ENCODE measurements at places on chromosomes 11 and 22.
A peak's percentile ranks its signal among the peaks of the same experiment; 100 is the strongest.

- no peak for DNase-seq
These were observed 12.8 kb upstream of the FBXO3 start for GRCh38 chr11:33787076-33787475.

DNA sequence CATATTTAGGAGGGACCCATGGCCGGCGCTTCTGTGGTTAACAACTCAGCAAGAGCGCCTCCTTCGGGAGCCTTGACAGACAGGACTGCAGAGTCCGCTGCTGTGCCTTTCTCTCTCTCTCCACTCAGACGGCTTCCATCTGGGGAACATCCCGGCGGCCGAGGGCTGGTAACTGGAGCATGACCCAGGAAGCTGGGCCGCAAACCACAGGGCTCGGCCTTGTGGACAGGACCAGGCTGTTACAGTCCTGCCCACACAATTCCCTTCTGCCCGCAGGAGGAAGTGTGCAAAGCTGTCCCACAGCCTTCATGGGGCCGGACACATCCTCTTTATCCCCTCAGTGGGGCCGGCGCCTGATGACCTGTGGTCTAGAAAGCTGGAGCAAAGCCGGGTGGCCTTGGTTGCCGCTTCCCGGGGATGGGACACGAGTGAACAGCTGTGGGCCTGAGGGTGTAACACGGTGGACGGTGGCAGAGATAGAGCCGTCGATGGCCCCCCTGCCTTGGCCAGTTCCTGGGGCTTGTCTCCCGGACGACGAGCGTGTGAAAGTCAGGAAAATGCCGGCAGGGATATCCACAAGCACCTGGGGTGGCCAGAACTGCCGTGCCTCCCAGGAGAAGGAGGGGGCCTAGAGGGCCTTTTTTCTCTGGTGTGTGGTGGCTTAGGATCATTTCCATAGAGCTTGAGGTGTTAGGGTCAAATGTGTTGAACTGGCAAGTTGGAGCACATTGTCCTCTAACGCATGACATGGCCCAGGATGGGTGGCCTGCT, 50.1 kb downstream of the FBLN1 start:
- DNase-seq, result no peak

DNA sequence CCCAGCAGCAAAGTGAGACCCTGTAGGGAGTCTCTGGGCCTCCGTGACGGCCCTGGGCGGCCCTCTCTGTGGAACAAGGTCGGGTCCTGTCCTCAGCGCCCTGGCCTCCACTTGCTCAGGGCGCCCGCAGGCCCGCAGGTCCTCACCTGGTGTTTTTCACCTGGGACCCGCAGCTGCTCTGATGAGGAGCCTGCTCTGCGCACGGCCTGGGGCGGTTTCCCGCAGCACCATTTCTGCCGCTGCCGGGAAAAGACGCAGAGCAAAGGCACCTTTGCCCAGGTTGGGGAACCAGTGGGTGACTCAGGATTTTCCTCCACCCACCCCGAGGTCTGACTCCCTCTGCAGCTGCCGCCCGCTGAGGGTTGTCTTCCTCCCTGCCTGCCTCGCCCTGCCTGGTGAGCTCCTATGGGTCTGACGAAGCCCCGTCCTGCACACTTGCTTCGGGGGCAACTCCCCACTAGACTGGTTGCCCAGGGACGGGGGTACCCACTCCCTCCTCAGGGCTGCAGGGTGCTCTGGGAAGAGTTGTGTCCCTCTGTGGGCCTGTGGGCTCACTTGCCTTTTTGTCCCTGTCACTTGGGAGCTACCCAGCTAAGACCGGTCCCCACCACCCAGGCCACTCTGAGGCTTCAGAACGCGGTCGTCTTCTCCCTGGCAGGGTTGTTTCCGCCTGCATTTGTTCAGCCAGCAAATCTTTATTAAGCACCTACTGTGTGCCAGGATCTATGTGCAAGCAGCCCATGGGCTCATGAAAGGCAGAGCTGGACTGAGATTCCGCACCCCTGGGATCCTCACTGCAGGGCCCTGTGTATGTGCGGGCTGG, 89.5 kb downstream of the KCNQ1 start:
- no peak for DNase-seq

DNA sequence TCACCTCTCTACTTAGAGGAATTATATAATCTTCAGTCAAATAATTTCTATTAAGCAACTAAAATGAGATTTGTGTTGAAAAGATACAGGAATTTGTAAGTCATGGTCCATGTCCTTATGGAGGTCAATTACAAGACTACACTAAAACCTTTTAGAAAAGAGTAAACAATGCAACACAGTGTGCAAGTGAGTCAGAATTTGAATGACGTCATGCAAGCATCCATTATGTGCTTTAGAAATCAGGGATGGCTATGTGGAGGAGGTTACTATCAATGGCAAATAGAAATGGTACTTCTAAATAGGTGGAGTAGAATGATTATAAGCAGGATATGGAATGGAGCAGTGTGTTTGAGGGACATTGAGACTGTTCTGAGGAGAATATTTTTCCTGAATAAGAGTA, 16.6 kb downstream of the OR10D3 start:
- DNase-seq, result no peak

DNA sequence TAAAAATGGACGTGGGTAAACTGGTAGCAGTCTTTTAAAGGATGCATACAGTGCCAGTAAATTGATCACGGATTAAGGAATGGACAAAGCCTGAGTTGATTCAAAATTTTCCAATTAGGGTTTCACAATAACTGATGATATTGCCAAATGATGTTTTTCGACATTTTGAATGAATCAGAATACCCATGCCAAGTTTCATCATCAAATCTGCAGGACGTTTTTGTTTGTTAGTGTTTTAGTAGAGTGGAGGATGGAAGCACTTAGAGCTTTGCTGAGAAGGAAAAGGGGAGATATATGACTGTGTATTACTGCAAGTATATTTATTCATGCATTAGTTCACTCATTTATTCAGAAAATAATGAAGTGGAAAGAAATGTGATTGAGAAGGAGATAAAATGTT, 78.3 kb downstream of the SLC17A6 start:
- no peak for DNase-seq

DNA sequence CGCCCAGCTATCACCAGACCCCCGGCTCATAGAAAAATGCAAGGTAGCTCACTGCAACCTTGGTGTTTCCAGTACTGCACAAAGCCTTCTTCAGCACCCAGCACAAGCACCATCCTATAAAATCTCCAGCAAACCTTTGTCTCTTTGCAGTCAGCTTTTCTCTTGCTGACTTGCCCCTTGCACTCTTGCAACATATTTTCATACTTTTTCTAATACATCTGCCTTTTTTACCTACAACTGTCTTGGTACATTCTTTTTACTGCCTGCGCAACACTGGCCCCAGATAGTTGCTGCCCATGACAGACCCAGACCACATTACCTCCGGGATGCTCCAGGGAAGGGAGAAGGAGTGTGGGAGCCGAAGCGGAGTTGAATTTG, 142.4 kb downstream of the MPPED1 start:
- DNase-seq, result no peak

DNA sequence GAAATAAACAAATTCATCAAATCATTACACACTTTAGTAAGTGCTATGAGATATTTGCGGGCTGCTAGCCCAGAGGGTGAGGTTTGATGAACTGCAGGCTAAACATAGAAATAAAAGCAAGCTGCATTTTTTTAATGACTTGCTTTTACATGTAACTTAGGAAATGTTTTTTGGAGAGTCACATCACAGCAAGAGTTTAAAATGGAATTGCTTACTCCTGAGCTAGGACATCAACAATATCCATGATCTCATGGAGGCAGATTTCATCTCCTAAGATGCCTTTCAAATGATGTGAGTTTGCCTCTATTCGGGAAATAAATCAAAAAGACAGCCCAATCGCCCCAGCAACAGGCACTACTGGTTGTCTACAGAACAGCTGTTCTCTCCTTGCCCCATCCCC, 73.4 kb upstream of the CD44 start:
- DNase-seq, result no peak

DNA sequence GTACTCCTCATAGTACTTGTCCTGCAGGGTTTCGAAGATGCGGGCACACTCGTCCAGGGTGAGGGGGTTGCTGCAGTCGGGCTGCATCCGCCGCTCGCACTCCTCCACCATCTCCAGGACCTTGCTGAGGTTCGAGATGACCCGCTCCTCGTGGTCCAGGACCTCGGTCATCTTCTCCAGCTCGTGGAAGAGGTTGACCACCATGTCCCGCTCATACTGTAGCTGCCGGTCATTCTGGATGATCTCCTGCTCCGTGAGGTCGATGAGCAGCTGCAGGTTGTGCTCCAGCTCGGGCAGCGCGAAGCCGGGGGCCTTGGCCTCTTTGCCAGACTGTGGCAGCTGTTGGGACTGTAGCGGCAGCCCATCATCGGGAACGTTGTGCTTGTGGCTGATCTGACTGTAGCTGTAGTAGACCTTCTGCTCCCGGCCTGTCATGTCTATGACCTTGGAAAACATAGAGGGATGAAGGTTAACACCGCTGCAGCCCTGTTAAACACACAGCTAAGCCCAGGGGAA, 13.0 kb downstream of the TFIP11 start:
- no peak for DNase-seq

DNA sequence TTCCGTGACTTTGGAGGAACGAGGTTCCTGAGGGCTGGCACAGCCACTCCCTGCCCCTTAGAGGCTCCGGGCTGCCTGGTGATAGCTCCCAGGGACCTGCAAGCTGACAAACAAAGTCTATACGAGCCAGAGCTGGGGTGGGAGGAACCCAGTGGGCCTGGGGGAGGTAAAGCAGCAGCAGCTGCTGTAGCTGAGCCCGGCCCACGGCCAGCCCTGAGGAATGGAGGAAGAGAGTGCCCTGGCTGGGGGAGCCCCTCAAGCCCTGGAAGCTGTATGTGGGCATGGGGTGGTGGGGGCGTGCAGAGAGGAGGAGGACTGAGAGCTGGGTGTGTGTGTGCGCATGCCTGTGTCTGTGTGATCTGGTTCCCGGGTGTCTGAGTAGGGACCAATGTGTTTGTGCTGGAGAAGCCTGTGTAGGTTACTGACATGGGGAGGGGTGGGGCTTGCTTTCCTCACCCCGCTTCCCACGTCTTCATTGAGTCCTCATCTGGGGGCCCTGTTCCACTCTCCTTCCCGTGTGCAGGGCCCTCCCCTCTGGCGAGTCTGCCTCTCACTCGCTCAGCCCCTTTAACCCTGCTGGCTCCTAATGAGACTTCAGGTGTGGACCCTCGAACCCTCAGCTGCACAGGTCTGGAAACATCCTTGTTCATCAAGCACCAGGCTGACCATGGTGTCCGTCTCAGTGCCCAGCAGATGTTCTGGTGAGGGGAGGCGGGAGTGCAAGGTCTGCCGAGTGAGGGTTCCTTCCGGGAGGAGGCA, 10.8 kb downstream of the ST3GAL4 start:
- DNase-seq, result peak; percentile 20

GRCh38 chr11:130551388-130551787, 102.9 kb downstream of the ADAMTS15 start:
- DNase-seq, result no peak

DNA sequence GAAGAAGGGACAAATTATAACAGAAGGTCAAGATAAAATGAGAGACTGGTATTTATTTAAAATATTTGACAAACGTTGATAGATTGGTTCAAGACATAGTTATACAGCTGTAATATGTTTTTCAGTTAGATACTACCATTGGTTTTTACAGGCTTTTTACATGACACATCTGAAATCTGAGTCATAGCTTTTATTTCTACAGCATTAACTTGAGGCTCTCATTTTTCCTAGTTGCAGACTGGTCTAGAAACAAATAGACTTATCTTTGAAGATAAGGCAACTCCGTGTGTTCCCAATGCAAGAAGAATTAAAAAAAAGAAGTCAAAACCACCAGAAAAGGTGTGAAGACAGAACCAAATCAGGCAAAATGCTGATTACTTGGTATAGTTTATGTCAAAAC, 31.3 kb downstream of the CEP57 start:
- no peak for DNase-seq

- DNase-seq, result no peak
These were observed 33.0 kb upstream of the TH start for GRCh38 chr11:2204361-2205213.

DNA sequence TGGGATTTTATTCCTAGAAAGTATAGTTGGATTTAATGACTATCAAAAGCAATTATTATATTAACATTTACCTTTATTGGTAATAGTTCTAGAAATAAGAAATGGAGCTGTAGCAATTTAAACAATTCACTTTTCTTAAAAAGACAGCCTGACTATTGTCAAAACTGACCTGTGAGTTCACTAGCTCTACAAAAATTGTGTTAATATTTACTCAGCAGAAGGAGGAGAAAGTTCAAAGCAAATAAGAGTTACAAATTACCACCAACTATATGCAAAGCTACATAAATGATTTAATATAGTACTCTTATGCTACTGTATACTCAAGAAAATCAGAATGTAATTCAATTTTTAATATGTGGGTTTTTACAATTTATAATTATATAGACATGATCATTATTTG, 310.0 kb downstream of the DCDC1 start:
- DNase-seq, result no peak

- DNase-seq, result no peak
These were observed 23.7 kb upstream of the OR5B12 start for GRCh38 chr11:58465690-58466089.

GRCh38 chr22:29205594-29206371, at the start of gene EMID1:
Gene EMID1 (plus strand): TSS chr22:29205896. CDS start chr22:29206039, 143 bp downstream.
- DNase-seq, result peak; percentile 49

DNA sequence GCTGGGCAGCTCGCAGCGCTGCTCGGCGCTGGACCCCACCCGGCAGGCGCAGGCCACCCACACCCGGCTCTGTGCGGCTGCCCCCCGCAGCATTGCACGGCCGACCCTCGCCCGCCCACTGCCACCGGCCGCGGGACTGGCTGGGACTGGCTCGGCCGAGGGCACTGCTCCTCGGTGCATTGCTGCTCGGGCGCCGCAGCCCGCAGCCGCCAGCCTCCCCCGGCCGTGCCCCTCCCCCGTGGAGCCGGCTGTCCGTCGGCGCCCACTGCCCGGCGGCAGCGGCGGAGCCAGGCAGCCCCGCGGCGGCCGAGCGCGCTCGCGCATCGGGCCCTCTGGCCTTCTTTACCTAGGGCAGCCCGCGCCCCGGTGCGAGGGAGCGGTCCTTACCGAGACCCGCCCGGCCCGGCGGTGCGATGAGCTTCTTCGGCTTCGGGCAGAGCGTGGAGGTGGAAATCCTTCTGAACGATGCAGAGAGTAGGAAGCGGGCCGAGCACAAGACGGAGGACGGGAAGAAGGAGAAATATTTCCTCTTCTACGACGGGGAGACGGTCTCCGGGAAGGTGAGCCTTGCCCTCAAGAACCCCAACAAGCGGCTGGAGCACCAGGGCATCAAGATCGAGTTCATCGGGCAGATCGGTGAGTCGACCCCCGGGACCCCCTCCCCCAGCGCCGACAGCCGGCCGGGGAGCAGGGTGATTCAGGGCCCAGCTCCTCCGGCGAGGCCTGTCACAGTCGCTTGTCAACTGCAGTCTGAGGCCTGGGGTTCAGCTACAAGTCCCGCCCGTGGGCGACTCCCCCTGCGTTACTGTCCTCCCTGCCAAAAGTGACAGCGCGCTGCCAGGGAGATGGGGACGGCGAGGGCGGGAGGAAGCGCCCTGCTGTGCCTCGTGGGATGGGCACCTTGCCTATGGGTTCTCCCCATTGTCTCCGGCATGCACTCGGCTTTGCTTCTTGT, 516 bp downstream of the VPS26B start:
- DNase-seq, result peak; percentile 53

Measured in NCI-H1417 (cell line).